ENCODE measurements at places on chromosomes 5 and 9.

- H3K27ac ChIP-seq: no peak overlapping the region
- no peak overlapping the region for H3K4me3 ChIP-seq
- no peak for DNase-seq
- no peaks in the 10 kb centered on the region for H3K27me3 ChIP-seq
- no peaks in the 10 kb centered on the region for H3K36me3 ChIP-seq
These were observed 26.2 kb upstream of the SHC3 start for GRCh38 chr9:89204801-89205200.

DNA sequence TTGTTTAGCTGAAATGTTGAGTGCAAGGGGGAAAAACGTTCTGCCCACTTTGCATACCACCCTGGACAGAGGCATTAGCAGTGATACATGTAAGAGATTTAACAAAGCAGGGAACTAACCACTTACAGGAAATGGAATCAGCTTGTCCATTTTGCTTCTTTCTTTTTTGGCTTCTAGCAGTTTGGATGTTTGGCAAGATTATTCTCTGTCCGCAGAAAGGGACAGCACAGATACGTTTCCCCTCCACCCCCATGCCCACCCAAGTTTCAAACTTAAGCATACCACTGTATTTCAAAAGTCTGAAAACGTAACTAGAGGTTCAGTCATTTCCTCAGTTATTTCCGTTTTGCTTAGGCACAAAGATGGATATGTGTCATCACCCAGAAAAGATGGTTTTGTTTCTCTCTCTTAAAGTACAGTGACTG is 118.4 kb downstream of the GDNF start:
- H3K27ac ChIP-seq: no peak overlapping the region
- no peaks in the 10 kb centered on the region for H3K36me3 ChIP-seq

DNA sequence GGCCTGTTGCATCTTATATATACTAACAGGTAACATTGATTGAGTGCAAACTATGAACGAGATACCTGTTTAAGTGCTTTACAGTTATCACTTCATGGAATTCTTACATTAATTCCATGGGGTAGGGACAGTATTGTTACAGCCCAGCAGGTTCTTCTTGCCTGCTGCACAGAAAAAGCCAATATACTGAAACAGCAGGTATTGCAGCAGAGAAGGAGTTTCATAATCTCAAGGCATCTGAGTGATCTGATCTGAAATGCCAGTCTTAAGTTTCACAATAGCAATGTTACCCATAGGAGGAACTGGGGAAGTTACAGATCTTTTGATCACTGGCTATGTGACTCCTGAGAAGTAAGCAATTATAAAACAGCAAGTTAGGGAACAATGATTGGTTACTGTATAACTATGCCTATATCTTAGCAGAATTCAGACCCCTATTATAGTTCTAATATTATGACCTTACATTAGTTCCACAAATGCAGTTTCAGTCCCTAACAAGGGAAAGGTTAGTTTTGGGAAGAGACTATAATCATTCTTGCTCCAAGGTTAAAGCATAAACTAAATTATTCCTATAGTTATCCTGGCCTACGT is 126.5 kb upstream of the BNC2 start:
- H3K27me3 ChIP-seq: no peaks in the 10 kb centered on the region
- H3K4me1 ChIP-seq: no peaks in the 10 kb centered on the region
- no peaks in the 10 kb centered on the region for H3K36me3 ChIP-seq
- H3K4me3 ChIP-seq: no peak overlapping the region
- no peak for DNase-seq

GRCh38 chr5:156004754-156005153 is 322.2 kb upstream of the SGCD start:
- H3K36me3 ChIP-seq: no peaks in the 10 kb centered on the region
- no peak overlapping the region for H3K27ac ChIP-seq
- no peak overlapping the region for H3K4me3 ChIP-seq
- DNase-seq: peak; percentile 6
- no peaks in the 10 kb centered on the region for H3K4me1 ChIP-seq
- no peaks in the 10 kb centered on the region for H3K27me3 ChIP-seq

DNA sequence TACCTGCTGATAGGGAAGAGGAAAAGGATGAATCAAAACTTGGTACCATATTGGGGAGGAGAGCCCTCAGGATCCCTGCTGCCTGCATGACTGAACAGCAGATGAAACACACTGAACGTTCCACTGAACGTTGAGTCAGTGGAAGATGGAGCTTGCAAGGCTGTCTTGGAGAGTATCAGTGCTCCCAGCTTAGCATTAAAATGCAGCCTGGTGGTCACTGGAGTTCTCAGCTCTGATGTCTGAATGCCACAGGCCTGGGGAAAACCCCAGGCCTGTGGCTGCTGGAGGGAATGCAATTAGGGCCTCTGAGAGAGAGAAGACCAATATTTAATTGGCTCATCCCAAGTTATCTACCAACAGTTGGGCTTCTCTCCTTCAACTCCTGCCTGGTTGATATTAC is 54.5 kb downstream of the PDE4D start:
- no peak for DNase-seq
- H3K4me1 ChIP-seq: no peaks in the 10 kb centered on the region
- H3K36me3 ChIP-seq: no peaks in the 10 kb centered on the region

- no peaks in the 10 kb centered on the region for H3K36me3 ChIP-seq
- peak; percentile 33 for DNase-seq
- no peak overlapping the region for H3K4me3 ChIP-seq
- H3K27ac ChIP-seq: no peak overlapping the region
These were observed 8.2 kb upstream of the AGPAT2 start for GRCh38 chr9:136695435-136695895.

DNA sequence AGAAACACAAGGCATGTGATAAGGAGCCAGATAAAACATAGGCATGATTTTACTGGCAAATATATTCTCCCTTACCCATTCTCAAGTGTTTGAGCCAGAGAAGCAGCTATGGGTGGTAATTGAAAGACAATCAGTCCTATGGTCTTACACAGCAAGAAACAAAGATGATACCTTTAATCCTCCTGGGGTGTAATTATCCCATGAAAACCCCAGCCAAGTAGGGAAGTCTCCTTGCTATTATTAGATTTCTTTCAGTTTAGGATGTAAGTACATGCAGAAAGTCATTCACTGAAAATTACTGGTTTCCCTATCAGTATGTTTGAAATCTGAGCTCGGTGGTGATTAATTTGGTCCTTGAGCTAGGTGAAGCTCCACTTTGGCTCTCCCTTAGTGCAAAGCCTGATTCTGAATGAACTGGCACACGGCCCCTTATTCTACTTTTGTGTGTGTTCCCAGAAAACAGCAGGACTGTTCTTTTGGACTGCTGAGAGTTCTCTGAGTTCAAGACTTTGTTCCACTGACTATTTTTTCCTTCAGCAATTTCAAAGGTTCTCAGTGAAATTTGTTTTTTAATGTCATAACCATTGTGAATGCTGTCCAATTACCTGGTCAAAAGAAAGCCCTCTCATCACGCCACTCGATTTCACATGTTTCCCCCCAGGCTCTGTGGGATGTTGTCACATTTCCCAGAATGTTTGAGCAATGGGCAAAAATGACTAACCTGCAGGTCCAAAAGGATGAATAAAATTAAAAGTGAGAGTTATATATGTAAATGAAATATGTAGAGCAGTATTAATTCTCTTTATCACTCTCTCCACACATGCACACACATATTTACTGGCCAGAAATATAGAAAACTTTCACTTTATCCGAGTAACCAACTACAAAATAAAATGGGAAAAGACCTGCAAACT is 343.0 kb downstream of the RAB3C start:
- no peak for DNase-seq
- H3K27ac ChIP-seq: no peak overlapping the region
- no peaks in the 10 kb centered on the region for H3K36me3 ChIP-seq
- H3K4me3 ChIP-seq: no peak overlapping the region

GRCh38 chr9:135602789-135603481 is 36.4 kb downstream of the GLT6D1 start:
- H3K36me3 ChIP-seq: no peaks in the 10 kb centered on the region
- no peak overlapping the region for H3K27ac ChIP-seq
- H3K4me1 ChIP-seq: no peaks in the 10 kb centered on the region
- H3K27me3 ChIP-seq: peaks cover 6% of the 10 kb centered on the region

DNA sequence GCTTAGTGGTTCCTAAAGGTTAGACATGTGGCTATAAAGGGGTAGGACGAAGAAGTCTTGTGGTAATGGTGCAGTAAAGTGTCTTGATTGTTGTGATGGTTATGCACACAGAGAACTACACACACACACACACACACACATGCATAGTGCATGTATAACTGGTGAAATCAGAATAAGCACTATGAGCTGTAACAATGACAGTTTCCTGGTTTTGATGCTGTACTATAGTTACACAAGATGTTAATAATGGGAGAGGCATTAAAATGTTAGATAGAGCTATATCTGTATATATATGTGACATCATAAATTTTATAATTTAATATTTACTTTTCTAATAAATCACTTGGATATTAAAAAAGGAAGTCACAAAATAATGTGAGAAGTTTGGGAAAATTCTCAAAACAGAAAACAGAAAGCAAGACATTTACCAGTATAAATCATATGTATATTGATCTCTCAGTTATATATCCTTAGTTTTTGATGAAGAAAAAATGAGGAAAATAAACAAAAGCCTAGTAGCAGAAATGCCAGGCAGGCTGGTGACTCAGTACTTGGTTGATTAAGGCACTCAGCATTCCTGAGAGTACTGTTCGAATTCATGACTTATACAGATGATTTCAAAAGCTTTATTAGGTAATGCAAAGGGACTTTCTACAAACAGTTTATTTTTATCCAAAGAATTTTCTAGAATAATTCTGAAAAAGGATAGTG is 350.5 kb upstream of the DAB2 start:
- no peak overlapping the region for H3K4me3 ChIP-seq
- H3K4me1 ChIP-seq: no peaks in the 10 kb centered on the region
- H3K27me3 ChIP-seq: no peaks in the 10 kb centered on the region

DNA sequence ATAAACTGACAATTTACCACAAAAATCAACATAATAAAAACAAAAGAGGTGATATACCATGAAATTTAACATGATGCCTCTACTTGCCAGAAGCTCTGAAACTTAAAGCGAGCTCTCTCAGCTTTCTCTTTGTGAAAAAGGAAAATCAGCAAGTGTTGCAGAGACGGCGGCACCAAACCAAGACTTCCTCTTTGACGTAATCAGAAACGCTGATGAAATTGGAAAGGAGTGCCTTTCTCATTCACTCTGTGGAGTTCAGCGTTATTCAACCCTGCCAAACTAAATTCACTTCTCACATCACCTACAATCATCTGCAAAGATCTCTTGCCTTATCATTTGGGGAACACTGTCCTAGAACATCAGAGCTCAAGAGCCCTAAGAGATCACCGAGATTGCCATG is 32.2 kb downstream of the ANXA6 start:
- peaks cover 96% of the 10 kb centered on the region for H3K36me3 ChIP-seq
- peak overlapping the region; percentile 58 for H3K27ac ChIP-seq
- H3K27me3 ChIP-seq: no peaks in the 10 kb centered on the region
- H3K4me1 ChIP-seq: peaks cover 16% of the 10 kb centered on the region
- DNase-seq: no peak

- no peak overlapping the region for H3K4me3 ChIP-seq
- DNase-seq: no peak
- H3K27ac ChIP-seq: no peak overlapping the region
These were observed 145.3 kb upstream of the ZNF462 start for GRCh38 chr9:106717686-106718085.

- H3K4me3 ChIP-seq: no peak overlapping the region
- DNase-seq: no peak
- H3K27ac ChIP-seq: no peak overlapping the region
- H3K36me3 ChIP-seq: no peaks in the 10 kb centered on the region
- peaks cover 16% of the 10 kb centered on the region for H3K4me1 ChIP-seq
- no peaks in the 10 kb centered on the region for H3K27me3 ChIP-seq
These were observed 83.7 kb downstream of the PDE6A start for GRCh38 chr5:149860801-149861322.

DNA sequence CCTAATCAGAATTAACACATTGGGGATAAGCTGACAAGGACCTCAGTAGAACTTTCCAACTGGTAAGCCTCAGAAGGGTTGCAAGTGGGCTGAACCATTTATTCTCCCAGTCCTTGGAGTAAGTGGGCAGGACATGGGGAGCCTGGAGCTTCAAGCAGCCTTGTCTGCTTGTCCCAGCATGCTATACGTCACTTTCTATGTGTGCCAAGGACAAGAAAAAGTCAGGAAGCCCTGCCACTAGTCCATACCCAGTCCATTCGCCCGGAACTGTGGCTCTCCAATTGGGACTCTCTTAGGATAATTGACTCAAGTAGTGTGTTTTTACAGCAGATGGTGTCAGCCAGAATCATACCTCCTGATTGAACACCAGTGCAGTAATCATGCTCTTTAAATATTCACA is 62.6 kb upstream of the FRRS1L start:
- H3K36me3 ChIP-seq: no peaks in the 10 kb centered on the region
- H3K4me3 ChIP-seq: no peak overlapping the region
- no peak overlapping the region for H3K27ac ChIP-seq

DNA sequence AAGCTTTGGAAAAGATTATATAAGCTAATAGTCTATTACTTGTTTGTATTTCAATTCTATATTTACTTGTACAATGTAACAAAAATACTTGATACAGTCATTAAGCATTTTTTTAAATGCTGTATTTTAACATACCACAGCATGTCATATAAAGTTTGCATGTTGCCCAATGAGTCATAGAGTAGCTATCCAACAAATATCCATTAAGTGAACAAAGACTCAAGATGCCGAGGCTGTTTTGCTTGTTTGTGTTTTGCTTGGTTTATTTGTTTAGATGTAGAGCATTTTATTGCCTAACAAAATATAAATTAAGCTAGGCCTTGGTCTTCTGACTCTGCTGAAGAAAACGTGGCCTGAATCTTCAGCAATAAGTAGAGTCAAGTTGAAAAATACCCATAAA is 1584.3 kb upstream of the NUDT12 start:
- no peak for DNase-seq
- H3K27ac ChIP-seq: no peak overlapping the region
- no peaks in the 10 kb centered on the region for H3K27me3 ChIP-seq
- H3K4me3 ChIP-seq: no peak overlapping the region

GRCh38 chr9:71909887-71910649 is 925 bp downstream of the ABHD17B start:
- peak overlapping the region; percentile 98 for H3K4me3 ChIP-seq
- H3K27ac ChIP-seq: peak overlapping the region; percentile 95
- H3K36me3 ChIP-seq: no peaks in the 10 kb centered on the region
- peak; percentile 70 for DNase-seq

GRCh38 chr9:99274495-99274894 is 52.4 kb downstream of the SEC61B start:
- no peak overlapping the region for H3K4me3 ChIP-seq
- DNase-seq: no peak
- H3K36me3 ChIP-seq: no peaks in the 10 kb centered on the region
- no peak overlapping the region for H3K27ac ChIP-seq

GRCh38 chr5:59491945-59492344 is 401.6 kb downstream of the PDE4D start:
- no peak overlapping the region for H3K4me3 ChIP-seq
- no peaks in the 10 kb centered on the region for H3K4me1 ChIP-seq
- no peak for DNase-seq
- H3K27ac ChIP-seq: no peak overlapping the region
- H3K27me3 ChIP-seq: no peaks in the 10 kb centered on the region

GRCh38 chr5:61162832-61163567 is 732 bp upstream of the SMIM15 start:
- peak overlapping the region; percentile 98 for H3K4me3 ChIP-seq
- no peaks in the 10 kb centered on the region for H3K27me3 ChIP-seq
- H3K4me1 ChIP-seq: peaks cover 22% of the 10 kb centered on the region
- H3K36me3 ChIP-seq: peaks cover 11% of the 10 kb centered on the region
- peak; percentile 15 for DNase-seq

GRCh38 chr9:90331826-90332575 is 310.6 kb downstream of the DIRAS2 start:
- H3K27ac ChIP-seq: no peak overlapping the region
- DNase-seq: no peak
- H3K27me3 ChIP-seq: no peaks in the 10 kb centered on the region
- H3K4me3 ChIP-seq: no peak overlapping the region
- H3K4me1 ChIP-seq: no peaks in the 10 kb centered on the region

- H3K27me3 ChIP-seq: no peaks in the 10 kb centered on the region
- no peak overlapping the region for H3K4me3 ChIP-seq
- DNase-seq: no peak
- no peaks in the 10 kb centered on the region for H3K36me3 ChIP-seq
- peaks cover 6% of the 10 kb centered on the region for H3K4me1 ChIP-seq
These were observed 11.0 kb upstream of the GNPDA1 start for GRCh38 chr5:142023836-142024235.
